Neuronal stem cell (in vitro differentiated cells): ENCODE measurements at places on chromosomes 11 and 22.

DNA sequence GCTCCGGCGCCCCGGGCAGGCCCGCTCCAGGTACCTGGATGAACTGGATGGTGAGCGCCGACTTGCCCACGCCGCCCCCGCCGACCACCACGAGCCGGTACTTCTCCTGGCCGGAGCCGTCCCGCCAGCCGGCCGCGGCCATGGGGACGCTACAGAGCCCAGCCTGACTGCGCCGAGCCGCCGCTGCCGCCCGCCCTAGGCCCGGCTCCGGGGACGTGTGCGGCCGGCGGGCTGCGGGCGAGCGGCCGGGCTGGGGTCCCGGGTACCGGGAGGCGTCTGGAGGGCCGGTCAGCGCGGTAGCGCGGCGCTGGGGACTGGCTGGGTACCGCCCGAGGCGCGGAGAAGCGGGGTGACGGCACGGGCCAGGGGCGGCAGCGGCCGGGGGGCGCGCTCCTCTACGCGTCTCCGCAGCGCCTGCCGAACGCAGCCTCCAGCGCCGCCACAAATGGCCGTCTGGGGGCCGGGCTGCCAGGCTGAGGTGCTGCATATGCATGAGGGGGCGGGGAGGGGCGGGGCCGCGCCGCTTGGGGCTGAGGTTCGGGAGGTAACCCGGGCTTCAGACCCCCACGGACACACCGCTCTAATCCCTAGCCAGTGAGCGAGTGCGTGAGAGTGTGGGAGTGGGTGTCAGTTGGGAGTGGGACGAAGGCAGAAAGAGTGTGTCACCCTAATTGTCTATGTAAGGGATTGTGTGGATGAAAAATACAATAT, at the start of gene RRAS2:
TSS of gene RRAS2 (minus strand) at position 455 of the 711 bp plus-strand sequence. CDS start at position 142, 313 bp downstream.
- peak; percentile 77 for DNase-seq

DNA sequence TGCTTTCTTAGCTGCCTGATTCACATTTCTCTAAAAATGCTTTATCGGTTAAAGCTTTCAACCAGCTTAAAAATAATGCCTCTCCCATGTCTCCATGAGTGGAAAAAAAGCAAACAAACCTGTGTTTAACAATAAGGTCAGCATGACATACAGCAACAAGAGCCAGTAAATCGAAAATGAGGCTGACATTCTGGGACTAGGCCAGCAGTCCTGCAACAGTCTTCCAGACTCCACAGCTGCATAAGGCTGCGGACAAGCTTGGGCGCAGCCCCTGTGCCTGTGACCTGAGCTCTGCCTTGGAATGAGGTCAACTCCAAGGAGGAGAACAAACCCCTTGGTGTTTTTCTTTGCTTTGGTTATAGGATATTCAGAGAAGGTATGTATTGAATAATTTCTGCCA, 95.5 kb downstream of the PGR start:
- DNase-seq: no peak

- DNase-seq: no peak
These were observed 9.2 kb upstream of the MICALL1 start for GRCh38 chr22:37896939-37897338.

DNA sequence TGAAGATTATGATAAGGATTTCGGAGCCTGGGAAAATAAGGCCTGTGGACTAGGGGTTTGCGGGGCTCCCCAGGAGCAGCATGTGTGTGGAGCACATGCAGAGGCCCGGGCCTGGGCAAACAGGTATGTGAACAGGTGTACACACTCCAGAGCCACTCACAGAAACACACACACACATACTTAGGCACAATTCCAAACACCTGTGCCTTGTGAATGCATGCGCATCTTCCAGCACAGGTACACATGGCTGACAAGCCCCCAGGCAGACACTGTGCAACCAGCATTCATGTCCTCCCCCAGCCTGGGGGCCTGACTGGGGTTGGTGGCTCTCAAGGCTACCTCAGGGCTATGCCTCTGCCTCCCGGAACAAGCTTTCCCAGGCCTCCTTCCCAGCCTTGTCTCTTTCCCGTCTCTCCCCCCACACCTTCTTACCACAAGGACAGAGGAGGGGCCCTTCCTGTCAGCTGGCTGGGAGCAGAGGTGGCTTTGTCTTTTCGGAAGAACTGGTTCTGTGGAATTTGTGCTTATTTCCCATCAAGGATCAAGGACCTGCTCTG, 2.6 kb upstream of the P2RY6 start:
- DNase-seq: no peak

- DNase-seq: no peak
These were observed 4.2 kb downstream of the THYN1 start for GRCh38 chr11:134248910-134249480.

DNA sequence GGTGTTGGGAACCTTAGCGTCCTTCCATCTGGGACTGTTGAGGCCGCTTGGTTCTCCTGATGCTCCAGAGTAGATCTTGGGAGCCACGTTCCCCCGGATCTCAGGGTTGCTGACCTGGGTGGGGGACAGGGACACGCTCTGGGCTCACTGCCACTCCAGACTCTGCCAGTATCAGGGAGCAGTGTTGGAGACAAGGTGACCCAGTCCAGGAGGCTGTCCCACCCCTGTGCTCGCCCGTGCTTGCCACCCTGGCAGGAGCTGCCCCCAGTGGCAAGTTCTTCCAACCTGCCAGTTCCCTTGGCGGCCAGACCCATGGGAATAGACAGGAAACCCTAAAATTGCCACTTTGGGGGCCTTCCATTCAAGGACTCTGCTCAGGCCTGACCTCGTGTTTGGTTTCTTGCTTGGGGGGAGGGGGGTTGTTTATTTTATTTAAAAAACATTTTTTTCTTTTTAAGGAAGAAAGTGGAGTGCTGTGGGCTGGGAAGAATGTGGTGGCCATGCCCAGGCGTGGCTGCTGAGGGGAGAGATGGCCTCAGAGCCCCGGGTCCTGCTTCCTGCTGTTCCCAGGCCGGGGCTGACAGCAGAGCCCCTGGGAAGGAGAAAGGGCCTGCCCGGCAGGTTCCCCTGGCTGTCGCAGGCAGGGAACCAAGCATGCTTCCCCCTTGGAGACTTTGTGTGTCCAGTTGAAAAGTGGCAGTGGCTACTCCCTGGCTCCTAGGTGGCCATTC, 7.2 kb downstream of the GRK2 start:
- DNase-seq: no peak

- DNase-seq: no peak
These were observed 29.2 kb downstream of the GRAMD4 start for GRCh38 chr22:46649141-46650077.

GRCh38 chr11:24298146-24298545, 198.7 kb upstream of the LUZP2 start:
- DNase-seq: no peak

DNA sequence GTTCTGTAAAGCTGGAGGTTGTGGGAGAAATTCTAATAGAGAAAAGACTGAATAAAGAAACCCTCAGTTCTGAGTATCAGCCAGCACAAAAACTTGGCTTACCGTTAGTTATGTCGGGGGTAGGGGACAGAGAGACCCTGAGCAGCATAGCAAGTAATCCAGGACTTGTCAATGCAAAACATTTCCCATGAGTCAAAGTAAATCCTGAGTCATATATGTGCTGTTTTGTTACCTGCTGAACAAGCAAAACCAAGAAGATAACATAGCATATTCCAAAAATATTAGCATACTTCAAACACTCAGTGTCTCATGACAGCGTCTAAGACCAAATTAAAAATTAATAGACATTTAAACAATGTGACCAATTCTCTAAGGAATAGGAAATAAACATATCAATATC, 75.1 kb upstream of the LUZP2 start:
- DNase-seq: no peak

- no peak for DNase-seq
These were observed 66.8 kb downstream of the TSPAN18 start for GRCh38 chr11:44793350-44794090.
